ENCODE measurements at places on chromosomes 1 and 21.

- no peak for DNase-seq
Measured at GRCh38 chr1:19495799-19496526, 10.6 kb upstream of the CAPZB start.

DNA sequence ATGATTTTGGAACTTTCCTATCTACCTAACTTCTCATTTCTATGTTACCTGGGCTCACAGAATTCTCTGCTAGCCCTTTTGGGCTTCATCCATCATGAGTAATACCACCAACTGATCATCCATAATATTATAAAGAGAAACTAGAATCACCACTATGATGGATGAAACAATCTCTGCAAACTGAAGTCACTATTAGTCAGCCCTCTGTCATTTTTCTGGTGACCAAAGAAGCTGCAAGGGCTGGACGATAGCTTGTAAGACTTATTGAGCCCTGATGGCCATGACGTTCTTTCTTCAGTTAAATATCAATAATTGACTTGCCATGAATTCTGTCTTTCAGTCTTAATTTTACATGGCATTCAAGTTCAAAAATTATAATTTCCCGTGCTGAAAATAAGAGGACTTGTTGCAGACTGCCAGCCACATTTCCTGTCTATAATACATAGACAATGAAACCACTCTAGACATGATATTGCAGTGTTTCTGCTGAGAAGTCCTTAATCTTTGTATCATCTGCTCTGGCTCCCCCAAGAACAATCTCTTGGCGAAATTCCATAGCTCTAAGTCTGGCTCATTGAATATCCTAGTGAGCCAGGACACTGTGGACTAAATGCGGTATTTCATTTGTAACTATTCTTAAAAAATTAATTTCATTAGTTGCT is 655.0 kb upstream of the CAMK1G start:
- DNase-seq: no peak

- peak; percentile 73 for DNase-seq
Measured at GRCh38 chr1:204445860-204446412, 34.3 kb upstream of the PPP1R15B start.

DNA sequence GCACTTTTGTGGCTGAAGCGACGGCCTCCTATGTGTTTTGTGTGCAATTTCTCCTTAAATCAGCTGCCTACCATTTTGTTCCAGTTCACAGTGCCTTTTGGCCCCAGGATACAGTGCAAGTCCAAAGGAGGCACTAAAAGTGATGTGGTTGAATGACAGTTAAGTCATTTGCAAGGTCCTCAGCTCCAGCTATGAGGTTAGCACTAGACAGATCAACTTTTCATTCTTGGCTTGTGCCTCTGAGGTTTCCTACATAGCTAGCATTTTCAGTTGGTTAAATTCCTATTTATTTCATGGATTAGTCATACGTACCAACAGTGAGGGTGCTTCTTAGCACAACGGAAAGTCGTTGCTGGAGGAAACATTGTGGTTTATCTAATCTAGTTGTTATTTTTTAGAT is 59.3 kb upstream of the NTPCR start:
- no peak for DNase-seq

- no peak for DNase-seq
Measured at GRCh38 chr21:46083791-46084561, 13.9 kb upstream of the COL6A2 start.

GRCh38 chr1:10444248-10444647 is 5.6 kb upstream of the CORT start:
- DNase-seq: no peak

DNA sequence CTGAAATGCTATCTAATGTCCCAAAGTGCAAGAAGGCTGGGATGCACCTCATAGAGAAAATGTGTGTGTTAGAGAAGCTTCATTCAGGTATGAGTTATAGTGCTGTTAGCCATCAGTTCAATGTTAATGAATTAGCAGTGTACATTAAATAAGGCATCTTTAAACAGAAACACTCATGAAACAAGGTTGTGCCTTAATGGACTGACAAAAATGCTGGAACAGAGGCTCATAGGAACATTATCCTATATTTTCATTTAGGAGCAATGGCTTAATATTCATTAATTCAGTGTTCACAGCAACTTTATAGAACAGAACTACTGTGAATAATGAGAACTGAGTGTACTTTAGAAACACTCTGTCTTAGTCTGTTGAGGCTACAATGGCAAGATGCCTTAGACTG is 15.2 kb upstream of the FAM89A start:
- DNase-seq: no peak

GRCh38 chr1:154969860-154970452 is 591 bp downstream of the SHC1 start:
- DNase-seq: no peak

DNA sequence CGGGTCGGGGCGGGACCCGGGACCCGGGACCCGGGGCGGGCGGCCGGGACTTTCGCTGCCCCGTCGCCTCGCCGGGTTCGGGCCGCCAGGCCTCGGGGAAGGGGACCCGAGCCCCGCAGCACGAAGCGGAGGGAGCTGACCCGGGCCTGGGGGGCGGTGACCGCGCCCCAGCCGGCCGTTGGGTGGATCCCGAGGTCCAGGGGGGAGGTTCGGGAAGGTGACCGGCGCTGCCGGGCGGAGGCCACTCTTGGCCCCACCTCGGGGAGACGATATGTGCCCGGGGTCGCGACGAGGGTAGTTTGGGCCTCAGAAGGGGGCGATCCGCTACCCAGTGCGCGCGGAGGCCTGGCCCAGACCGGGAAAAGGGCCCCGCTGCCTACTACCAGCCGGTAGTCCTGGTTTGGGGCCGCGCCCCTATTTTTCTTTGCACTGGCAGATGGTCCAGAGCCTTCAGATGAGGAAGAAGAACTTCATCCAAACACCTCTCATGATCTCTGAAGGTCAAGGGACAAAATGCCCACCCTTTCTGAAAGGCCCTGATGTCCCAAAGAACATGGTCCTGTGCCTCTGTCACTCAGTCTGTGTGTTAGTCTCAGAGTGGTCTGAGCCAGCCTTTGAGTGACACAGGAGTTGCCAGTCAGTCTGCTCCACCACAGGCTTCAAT is 766 bp downstream of the AGO4 start:
- DNase-seq: peak; percentile 28

- no peak for DNase-seq
Measured at GRCh38 chr1:24735509-24736375, 9.5 kb upstream of the CLIC4 start.

- DNase-seq: peak; percentile 5
Measured at GRCh38 chr1:213110349-213111300, 59.6 kb downstream of the RPS6KC1 start.

- no peak for DNase-seq
Measured at GRCh38 chr1:24074196-24074595, 37.7 kb downstream of the MYOM3 start.

- DNase-seq: no peak
Measured at GRCh38 chr1:242468784-242469183, 55.7 kb downstream of the PLD5 start.

- no peak for DNase-seq
Measured at GRCh38 chr1:216114180-216114579, 309.1 kb downstream of the USH2A start.

DNA sequence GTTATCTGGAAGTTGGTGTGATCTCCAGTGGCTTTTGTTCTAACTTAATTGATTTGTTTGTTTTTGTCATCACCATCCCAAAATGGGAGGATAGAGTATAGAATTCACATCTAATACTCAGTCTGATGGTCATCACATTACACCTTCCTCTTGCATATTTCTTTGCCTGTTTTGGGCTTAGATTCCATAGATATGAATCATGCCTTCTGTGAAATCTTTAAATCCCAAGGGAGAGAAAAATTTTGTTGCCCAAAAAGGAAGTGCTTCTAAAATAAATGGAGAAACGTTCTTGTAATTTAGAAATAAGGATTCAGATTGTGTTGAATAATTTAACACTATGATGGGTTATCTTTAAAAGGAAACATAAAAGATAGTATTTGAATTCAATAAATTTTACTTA is 446.0 kb upstream of the LRRC7 start:
- DNase-seq: no peak

- no peak for DNase-seq
Measured at GRCh38 chr1:111602302-111602701, 17.3 kb upstream of the RAP1A start.

DNA sequence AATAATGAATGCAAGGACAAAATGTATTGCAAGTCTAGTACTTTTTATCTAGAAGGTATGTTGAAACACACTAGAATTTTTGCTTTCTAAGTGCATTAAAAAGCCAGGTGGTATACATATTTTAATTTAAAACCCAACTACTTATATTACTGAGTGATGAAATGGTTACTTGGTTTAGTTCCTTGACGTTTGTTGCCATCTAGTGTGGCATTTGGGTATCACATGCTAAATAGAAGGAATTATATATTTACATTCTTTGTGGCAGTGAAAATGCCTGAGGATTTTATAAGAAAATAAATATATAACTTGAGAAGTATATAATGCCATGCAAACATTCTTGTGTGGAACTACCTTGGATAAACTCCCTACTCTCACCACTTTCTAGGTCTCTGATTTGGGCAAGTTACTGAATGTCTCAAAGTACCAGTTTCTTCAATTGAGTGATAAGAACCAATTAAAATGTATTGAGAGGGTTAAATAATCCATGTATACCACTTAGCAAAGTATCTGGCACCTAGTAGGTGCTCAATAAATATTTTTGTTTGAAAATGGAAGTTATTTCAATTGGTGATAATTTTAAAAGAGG is 69.6 kb downstream of the SDCCAG8 start:
- peak; percentile 9 for DNase-seq

- no peak for DNase-seq
Measured at GRCh38 chr1:54407154-54407403, 885 bp upstream of the SSBP3 start.

DNA sequence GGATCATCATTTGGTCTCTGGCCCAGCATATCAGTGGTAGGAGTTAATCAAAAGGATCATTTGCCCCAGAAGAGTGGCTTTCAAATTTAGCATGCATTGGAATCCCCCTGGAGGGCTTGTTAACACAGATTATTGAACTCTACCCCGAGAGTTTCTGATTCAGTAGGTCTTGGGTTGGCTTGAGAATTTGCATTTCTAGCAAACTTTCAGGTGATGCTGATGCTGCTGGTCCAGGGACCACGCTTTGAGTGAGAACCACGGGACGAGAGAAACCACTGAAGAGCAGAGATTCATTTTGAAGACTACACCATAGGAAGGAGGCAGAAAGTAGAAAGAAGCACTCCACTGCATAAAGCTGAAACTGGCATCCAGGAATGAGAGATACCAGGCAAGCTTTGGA is 81.3 kb upstream of the DUSP10 start:
- DNase-seq: no peak

- no peak for DNase-seq
Measured at GRCh38 chr1:230332061-230332460, 94.1 kb downstream of the PGBD5 start.

- DNase-seq: no peak
Measured at GRCh38 chr1:53398091-53398490, 61.1 kb upstream of the DMRTB1 start.

DNA sequence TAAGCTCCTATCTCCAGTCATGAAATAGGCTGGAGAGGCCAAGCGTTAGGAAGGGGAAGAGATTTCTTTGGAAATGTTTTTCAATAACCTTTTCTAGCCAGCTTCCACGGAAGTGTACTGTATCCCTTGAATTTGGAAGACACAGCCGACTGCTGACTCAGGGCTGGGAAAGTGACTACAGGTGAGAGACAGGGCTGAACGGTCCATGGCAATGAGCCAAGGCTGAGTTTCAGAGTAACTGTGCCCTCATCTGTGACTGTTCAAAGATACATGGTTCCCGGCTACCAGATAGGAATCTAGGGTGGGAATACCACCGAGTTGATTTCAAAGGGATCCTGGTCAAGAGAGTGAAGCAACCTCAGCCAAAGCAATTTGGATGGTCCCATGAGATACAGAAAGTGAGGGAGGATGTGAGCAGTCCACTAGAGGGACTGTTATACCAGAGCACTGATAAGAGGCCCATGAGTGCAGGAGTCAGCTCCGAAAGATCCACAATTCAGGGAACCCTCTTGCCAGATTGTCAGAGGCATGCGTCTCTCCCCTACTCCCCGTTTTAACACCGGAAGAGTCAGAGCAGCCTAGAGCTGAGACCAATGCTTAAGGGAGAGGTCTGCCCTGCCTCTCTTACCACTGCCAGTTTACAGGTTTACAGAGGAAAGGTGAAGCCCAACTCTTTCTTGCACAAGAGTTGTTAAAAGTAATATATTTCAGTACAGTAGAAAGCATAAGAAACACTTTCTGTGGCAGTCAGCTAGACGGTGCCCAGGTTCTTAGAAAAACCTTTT is 3.2 kb upstream of the KRTAP19-8 start:
- no peak for DNase-seq

DNA sequence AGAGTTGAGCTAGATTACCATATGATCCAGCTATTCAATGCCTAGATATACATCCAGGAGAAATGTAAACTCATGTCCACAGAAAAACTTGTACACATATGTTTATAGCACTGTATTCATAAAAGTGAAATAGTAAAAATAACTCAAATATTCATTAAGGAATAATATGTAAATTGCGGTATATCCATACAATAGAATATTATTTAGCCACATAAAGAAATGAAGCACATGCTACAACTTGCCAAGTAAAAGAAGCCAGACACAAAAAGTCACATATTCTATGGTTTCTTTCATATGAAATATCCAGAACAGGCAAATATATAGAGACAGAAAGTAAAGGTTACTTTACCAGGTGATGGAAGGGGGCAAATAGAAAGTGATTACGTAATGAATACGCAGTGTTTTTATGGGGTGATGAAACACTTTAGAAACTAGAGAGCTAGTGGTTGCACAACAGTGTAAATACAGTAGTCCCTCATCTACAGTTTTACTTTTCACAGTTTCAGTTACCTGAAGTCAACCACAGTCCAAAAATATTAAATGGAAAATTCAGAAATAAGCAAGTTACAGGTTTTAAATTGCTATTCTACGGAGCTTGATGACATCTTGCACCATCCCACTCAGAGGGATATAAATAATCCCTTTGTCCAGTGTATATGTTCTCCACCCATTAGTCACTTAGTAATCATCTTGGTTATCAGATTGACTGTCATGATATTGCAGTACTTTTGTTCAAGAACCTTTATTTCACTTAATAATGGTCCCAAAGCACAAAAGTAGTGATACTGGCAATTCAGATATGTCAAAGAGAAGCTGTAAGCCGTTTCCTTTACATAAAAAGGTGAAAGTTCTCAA is 62.3 kb downstream of the ZNF644 start:
- no peak for DNase-seq

GRCh38 chr1:94395748-94396309 is 22.4 kb upstream of the ABCD3 start:
- no peak for DNase-seq

DNA sequence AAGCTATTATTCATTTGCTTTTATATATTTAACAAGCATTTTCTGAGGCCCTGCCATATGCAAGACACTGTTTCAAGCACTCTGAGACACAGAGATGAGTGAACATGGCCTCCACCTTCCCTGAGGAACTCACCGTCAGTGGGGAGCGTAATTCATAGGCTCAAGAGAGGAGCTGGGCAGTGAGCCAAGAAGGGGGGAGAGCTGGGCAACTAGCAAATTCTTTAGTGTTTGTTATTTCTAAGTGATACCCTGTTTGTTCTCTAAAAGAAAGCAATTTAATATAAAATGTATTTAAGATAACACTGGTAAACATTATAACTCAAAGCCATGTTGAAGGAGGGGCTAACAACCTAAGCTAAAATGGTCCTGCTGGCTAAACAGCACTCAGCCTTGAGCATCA is 119.2 kb upstream of the NGF start:
- no peak for DNase-seq

Measured in activated naive CD8-positive, alpha-beta T cell treated with anti-CD3 and anti-CD28 coated beads, Interleukin-2, amount 50 U/mL, for 24 hours (primary cell).